ENCODE measurements at places on chromosomes 7 and 10. TPM values are rescaled to one million over a fixed set of nuclear protein-coding genes. Genes with fewer than 3 reads are reported as not detected.

Gene FKBP9
- 81.6 TPM for total RNA-seq

Gene ASZ1
- total RNA-seq = not detected

Gene PRPS1L1
- total RNA-seq = not detected

Gene ACTR3C
- 1.5 TPM for total RNA-seq

- no peak for DNase-seq
Measured at GRCh38 chr7:98250789-98251188, 1.2 kb downstream of the TECPR1 start.

DNA sequence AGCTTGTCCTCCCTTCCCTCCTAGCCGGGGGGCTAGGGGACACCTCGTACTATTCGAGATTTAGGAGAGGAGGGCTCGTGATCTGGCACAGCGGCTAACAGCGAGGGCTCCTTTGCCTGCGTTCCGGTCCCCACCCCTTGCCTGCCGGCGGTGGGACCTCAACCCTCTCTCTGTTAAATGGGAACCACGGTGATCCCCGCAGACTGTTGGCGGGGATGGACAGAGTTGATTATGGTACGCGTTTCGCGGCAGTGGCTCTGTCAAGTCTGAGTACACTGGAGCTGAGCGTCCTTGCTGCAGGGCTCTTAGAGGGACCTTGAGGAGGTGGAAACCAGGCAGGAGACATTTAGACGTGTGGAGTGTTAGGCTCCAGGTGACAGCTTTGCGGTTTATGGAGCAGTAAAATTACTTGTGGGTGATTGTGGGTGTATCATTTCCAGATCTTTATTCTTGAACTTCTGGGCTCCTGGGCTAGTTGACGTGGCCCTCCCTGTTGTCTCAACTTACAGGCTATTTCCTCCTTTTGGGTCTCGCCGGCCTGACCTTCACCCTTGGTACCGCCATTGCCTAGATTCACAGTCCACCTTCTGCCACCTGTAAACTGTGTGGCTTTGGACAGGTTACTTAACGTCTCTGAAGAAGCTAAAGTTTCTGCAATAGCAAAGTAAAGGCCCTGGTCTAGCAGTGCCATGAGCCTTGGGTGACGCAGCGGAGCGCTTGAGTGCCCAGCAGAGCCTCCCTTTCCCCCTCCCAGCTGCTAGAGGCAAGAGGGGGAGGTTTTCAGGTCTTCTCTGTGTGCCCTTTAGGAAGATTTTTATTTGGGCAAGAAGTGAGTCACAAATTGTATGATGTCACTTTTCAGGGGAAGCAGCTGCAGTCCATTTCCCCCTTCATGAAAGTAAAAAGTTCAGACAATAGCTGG, 739 bp downstream of the CASP7 start:
- DNase-seq = peak; percentile 37

DNA sequence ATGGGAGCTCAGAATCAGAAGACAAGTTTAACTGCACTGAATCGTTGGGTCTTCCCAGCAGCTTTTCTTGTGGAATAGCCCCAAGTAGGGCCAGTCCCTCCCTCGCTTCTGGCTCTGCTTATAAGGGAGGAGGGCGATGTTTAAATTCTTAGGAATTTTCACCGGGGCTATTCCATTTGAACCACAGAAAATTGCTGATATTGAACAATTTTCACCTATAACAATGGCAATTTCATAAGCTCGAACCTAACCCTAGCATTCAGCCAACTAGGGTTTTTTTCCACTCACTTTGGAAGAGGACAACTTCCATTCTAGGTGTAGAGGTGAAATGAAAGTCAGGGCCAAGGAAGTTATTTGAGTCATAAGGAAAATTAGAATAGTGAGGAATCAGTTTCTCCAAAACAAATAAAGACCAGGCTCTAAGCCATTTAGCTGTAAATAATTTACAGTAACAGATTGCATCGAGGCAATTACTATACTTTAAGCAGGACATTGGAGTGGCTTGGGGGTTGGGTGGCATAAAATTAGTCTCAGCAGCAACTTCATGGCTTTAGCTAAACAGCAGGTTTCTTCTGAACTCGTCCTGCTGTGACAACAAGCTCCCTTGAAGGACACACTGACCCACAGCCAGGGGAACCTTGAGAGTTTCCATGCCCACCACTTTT, 1.5 kb upstream of the ATP6V0A4 start:
- DNase-seq = no peak

GRCh38 chr7:42460148-42460547, 223.1 kb upstream of the GLI3 start:
- DNase-seq = no peak
